ENCODE measurements at places on chromosomes 1 and 21.
A peak's percentile ranks its signal among the peaks of the same experiment; 100 is the strongest.

DNA sequence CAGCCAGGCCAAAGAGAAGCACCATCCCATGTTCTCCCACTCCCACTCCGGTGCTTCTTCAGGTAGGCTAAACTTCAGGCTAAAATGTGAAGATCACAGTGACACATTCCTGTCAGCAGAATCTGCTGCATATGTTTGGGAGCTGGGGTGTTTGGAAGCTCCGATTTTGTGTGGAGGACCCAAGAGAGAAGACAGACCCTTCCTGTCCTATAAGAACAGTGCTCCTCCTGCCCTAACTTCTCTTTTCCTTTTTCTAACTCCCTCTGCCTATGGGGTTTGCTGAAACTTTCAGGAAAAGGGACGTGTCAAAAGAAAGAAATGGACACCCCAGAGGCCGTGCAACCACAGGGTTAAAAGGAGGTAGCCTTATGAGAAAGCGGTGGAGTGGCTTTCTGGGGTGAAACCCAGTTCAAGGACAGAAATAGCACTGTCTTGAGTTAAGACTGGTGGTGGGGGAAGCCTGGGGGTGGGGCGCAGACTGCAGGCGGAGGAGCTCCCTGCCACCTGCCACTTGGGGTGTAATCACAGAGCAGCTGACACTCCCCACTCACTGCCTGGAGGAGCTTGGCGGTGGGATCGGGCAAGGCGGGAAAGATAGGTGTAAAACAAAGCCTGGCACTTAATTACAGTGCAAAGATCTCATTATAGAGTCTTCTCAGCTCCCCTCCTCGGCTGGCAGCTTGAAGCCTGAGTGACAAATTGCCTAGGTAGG, 645 bp upstream of the TLR5 start:
- peak; percentile 53 for DNase-seq

- DNase-seq = no peak
Observed at GRCh38 chr21:17650292-17650691, 37.6 kb upstream of the BTG3 start.

GRCh38 chr1:86758570-86758969, 54.2 kb downstream of the SH3GLB1 start:
- DNase-seq = peak; percentile 85

GRCh38 chr1:92485381-92486250, 1.1 kb downstream of the GFI1 start:
- peak; percentile 70 for DNase-seq

- no peak for DNase-seq
Observed at GRCh38 chr1:109427171-109427467, 871 bp upstream of the PSMA5 start.

GRCh38 chr1:234960722-234961455, 167.7 kb downstream of the TOMM20 start:
- DNase-seq = peak; percentile 85

DNA sequence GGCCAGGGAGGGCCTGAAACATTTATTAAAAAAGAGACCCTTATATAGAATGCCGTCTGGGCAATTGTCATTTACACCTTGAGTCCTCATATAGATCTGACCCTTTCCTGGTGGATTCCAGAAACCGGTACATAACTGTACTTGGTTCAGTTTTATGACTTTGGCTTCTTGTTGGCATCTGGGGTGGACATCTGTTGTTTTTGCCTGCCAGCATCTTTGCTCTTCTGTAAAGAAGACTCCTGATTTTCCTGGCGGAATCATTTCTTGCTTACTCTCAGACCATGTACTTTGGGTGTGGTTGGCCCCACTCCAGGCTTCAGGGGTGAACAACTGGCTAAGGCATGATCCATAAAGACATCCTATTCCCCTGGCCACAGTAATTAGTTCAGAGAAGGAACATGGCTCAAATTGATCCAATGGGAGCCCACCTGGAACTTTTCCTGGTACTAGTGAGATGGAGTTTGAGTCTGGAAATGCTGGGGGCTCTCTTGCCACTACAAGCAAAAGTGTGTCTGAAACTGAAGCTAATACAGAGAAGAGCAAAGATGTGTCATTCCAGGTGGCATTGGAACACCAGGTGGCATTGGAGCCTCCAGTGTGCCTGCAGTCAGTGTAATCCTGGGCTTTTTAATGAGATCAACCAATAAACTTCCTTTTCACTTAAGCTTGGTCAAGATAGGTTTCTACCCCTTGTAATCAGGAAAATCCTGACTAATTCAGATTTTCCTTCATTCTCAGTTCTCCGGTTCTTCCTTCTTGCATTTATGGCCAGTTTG, 332.5 kb upstream of the CAMK1G start:
- no peak for DNase-seq

DNA sequence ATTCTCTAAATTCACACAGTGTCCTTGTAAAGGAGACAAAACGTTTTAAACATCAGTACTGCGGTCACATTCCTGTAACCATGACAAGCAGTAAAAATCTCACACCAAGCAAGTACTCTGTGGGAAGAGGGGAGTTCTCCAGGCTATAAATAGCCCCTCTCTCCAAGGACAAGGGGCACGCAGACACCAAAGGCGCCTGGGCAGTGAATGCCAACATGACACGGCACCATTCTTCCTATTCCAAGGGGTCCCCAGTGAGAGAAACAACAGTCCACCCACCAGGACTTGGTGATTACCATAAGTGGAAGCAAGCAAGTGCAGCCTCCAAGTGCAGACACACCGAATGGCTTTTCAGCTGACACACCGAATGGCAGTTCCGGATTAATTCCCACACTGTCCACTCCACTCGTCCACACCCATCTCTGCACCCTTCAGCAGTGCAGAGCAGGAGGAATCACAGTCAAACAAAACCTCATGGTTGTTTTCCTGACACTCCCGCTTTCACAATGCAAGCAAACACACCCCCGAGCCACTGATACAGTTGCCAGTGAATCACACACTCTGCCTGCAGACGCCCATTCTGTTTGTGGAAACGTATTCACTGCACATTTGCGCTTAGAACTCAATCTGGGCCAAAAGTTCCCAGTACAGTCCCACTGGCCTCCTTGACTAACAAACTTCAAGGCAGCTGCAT, 1.8 kb downstream of the PTTG1IP start:
- DNase-seq = peak; percentile 82

- no peak for DNase-seq
Observed at GRCh38 chr1:218872026-218872425, 301.7 kb upstream of the LYPLAL1 start.

DNA sequence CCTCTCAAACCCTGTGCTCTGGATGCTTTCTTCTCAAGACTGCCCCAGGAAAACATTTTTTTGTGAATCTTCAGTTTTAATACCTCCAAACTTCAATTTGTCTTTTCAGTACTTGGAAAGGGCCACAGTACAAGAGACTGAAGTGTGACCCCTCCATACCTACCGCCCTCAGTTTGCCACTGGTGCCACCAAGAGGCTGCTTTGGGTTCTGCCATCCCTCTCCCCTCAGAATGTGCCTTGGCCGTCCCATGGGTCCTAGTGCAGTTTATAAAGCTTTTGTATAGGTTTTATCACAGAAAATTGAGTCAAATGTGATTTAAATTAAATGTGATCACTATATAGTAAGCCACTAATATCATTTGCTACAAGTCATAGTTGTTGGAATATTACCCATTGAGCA, 60.8 kb upstream of the PGD start:
- peak; percentile 38 for DNase-seq

DNA sequence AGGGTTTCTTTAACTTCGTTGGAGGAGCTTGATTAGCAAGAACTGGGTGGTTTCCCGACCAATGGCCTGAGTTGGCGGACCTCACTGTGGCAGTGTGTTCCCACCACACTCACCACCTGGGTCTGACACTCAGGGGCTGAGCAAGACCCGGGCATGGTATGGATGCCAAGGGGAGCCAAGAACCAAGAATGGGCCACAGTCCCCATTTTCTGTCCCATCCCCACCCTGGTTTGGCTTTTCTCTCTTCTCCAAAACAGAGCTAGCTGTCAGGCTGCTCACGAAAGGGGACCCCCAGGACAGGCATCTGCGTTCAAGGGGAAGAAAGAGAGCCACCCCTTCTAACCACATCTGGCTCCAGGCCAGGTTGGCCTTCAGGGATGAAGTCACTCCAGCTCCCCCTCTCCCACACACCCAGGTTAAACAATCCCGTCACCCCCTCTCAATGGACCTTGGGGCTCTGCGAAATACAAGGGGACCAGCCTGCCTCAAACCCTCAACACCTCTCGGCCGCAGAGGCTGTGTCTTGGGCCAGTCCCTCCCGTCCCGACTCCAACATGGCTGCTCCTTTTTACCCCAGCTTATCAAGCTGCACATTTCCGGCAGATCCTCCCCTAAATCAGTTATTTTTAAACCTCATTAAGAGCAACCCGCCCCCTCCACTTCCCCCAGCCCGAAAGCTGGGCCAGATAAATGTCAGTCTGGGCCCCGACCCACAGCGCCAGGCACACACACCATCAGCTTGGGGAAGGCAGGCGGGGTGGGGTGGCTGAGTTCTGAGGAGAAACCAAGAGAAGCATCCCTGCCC, 3.4 kb downstream of the TAGLN2 start:
- DNase-seq = no peak

- no peak for DNase-seq
Observed at GRCh38 chr1:108316545-108316944, 72.7 kb upstream of the NBPF4 start.

GRCh38 chr1:51792864-51793263, 85.7 kb downstream of the NRDC start:
- DNase-seq = no peak

- no peak for DNase-seq
Observed at GRCh38 chr1:181032535-181032934, 1.2 kb upstream of the MR1 start.

DNA sequence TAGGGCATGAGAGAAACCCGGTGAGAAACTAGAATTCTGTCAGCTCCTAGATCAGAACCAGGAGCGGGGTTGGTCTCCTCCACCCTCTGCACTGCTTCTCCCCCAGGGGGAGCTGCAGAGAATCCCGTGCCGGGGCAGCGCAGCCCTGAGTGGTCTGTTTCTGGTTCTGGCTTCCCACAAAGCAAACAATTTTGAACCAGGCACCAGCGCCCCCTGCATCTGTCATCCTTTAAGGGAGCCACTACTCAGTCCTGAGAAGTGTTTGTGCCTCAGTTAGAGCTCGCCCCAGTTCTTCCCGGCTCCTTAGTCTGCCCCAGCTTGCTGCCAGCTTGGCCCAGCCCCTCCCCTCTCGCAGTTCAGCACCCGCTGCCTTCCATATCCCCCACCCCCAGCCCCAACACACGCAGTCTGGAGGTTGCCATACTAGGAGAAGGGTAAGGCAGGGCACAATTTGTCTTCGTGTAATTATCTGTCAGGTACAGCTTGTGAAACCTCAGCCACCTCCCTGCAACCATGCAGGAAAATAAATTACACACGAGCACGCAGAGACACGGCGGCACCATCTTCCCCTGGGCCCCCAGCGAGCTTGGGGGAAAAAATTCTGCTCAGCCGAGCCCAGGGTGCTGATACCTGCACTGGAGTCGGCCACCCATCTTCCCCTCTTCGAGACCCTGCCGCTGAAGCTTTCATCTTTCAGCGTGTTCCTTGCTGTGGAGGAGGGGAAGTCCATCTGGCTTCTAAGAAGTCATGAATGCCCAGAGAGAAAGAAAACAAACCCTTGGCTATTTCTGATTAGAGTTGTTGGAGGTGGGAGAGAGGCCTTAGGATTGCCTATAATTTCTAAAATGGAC, 62.6 kb upstream of the CD1D start:
- DNase-seq = peak; percentile 53

DNA sequence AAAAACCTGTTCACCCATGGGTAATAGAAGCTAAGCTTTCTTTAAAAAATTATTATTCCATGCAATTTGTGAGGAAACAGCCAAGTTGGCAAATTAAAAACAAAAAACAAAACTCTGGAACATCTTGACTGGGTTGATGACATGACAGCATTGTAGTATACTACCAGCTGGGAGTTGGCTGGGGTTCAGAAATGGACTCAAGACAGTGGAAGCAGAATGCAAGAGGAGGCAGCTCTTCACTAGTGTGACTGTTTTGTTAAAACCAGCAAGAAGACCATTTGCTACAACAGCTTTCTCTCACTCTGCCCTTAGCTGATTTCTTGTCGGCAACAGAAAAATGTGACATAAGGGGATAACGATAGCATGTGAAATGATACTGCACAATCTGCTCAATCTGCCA, 1298.9 kb upstream of the ADGRL4 start:
- no peak for DNase-seq

- no peak for DNase-seq
Observed at GRCh38 chr21:28636752-28637691, 355.7 kb downstream of the LTN1 start.

GRCh38 chr1:56441601-56442000, 137.8 kb downstream of the PLPP3 start:
- no peak for DNase-seq

GRCh38 chr1:11784993-11785769, 20.6 kb downstream of the MTHFR start:
- peak; percentile 68 for DNase-seq

All from colonic mucosa (tissue), 4 donors.